ENCODE measurements at places on chromosomes 16 and 17. TPM values are rescaled to one million over a fixed set of nuclear protein-coding genes. Genes with fewer than 3 reads are reported as not detected.

The IRX3 gene
- 12.7 TPM for total RNA-seq

The SLC4A1 gene
- total RNA-seq = not detected

The SNAI3 gene
- 0.22 TPM for total RNA-seq

The PPY gene
- total RNA-seq = not detected

The MFAP4 gene
- total RNA-seq = 4.0 TPM

The NDE1 gene
- 50.3 TPM for total RNA-seq
